HL-60 (cell line): ENCODE measurements at places on chromosomes 3 and 15.

GRCh38 chr3:101813817-101814440 lies 34.9 kb downstream of the NXPE3 start:
- DNase-seq: no peak

GRCh38 chr3:179898024-179898423 lies 138.7 kb downstream of the PEX5L start:
- DNase-seq: no peak

- no peak for DNase-seq
Observed at GRCh38 chr3:4680871-4681300, 187.7 kb downstream of the ITPR1 start.

GRCh38 chr3:49132437-49133225 lies at the start of gene LAMB2:
Gene LAMB2, minus strand, starts transcription at chr3:49133050. Its CDS starts 183 bp downstream, at chr3:49132867.
- no peak for DNase-seq

DNA sequence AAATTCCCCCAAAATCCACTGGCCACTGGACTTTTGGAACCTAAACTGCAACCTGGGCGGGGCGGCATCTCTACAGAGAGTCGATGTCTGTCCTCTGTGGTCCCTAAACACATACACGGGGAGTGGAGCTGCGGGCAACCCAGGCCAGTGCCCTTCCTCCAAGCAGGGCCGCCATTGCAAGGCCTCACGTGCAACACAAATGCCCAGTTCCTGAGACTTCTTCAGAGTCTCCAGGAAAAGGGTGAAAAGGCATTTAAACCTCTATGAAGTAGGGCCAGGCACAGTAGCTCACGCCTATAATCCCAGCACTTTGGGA lies 4.9 kb downstream of the MUC4 start:
- DNase-seq: no peak

DNA sequence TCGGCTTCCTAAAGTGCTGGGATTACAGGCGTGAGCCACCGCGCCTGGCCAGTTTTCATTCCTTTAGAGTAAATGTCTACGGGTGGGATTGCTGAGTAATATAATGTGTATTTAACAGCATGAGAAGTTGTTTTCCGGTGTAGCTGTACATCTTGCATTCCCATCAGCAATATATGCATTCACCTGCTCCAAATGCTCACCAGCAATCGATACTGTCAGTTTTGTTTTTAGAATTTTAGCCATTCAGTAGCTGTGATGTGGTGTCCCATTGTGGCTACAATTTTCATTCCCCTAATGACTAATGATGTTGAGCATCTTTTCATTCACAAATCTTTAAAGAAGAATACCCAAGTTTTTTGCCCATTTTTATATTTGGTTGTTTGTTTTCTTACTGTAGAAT lies 134.8 kb upstream of the RGMA start:
- DNase-seq: no peak

DNA sequence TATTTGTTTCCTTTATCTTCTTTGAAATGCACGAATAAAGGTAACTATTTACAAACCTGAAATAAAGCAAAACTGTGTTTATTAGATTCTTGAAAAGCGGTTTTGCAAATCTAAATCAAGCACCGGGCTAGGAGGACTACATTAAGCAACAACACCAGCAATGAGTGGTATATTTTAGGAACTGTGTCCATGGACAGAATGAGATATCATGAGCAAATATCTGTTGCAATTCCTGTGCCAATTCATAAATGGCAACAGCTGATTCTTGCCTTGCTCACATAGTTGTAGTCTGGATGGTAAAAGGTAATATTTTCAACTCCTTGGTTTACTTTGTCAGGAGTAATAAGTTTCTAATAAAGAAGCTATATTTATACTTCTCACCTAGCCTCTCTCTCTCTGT lies 403.3 kb downstream of the LPP start:
- DNase-seq: no peak

- DNase-seq: no peak
Observed at GRCh38 chr3:195893044-195893395, 15.3 kb downstream of the TNK2 start.

DNA sequence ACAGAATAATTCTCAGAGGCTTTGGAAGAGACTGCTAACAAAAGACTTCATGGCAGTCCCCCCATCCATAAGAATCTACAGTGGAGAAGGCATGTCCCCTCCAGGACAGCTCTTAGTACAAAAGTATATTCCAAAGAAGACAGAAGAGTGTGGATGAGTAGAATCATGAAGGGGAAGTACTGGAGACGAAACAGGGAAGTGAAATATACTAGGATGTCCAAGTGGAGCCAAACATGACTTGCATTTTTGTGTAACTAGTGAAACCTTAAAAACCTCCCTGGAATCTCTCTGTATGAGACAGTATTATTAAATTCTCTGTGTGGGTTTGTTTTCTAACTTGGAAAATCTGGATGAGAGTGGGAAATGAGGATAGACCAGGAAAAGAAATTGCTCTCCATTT lies 312.4 kb downstream of the RSL24D1 start:
- peak; percentile 29 for DNase-seq
